ENCODE measurements at places on chromosomes 2 and 18. TPM values are rescaled to one million over a fixed set of nuclear protein-coding genes. Genes with fewer than 3 reads are reported as not detected.

- no peak for DNase-seq
- no peak overlapping the region for H3K27ac ChIP-seq
- 0 out of 2 replicates have a peak, but pooled peaks cover 2% of the 10 kb centered on the region for H3K4me1 ChIP-seq
- no peaks in the 10 kb centered on the region for H3K27me3 ChIP-seq
Measured at GRCh38 chr2:113847144-113847543, 42.7 kb upstream of the ACTR3 start.

DNA sequence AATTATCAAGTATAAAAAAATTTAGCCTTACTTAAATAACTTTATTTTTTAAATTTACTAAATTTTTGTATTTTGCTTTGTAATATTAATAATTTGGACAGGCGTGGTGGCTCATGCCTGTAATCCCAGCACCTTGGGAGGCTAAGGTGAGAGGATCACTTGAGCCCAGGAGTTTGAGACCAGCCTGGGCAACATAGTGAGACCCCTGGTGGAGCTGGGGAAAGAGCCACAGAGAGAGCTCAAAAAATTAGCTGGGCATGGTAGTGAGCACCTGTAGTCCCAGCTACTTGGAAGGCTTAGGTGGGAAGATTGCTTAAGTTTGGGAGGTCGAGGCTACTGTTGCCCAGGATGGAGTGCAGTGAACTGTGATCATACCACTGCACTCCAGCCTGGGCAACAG lies 143.5 kb downstream of the B3GNT2 start:
- no peak overlapping the region for H3K27ac ChIP-seq
- H3K4me1 ChIP-seq, result peaks cover 37% of the 10 kb centered on the region
- no peak for DNase-seq
- no peak overlapping the region for H3K4me3 ChIP-seq
- no peaks in the 10 kb centered on the region for H3K36me3 ChIP-seq
- H3K27me3 ChIP-seq, result no peaks in the 10 kb centered on the region

GRCh38 chr18:36031903-36032302 lies 35.5 kb downstream of the RPRD1A start:
- no peaks in the 10 kb centered on the region for H3K27me3 ChIP-seq
- peaks cover 34% of the 10 kb centered on the region for H3K36me3 ChIP-seq
- no peak overlapping the region for H3K27ac ChIP-seq
- DNase-seq, result no peak
- peaks cover 6% of the 10 kb centered on the region for H3K4me1 ChIP-seq
- H3K4me3 ChIP-seq, result no peak overlapping the region

Gene CHRNA1
- not detected for total RNA-seq

GRCh38 chr2:222968550-222969155 lies 83.3 kb upstream of the KCNE4 start:
- H3K36me3 ChIP-seq, result no peaks in the 10 kb centered on the region
- H3K4me3 ChIP-seq, result no peak overlapping the region
- DNase-seq, result no peak
- H3K27me3 ChIP-seq, result no peaks in the 10 kb centered on the region
- no peak overlapping the region for H3K27ac ChIP-seq
- H3K4me1 ChIP-seq, result no peaks in the 10 kb centered on the region

GRCh38 chr2:58923869-58924268 lies 682.7 kb upstream of the FANCL start:
- H3K4me3 ChIP-seq, result no peak overlapping the region
- no peaks in the 10 kb centered on the region for H3K36me3 ChIP-seq
- no peak overlapping the region for H3K27ac ChIP-seq
- DNase-seq, result no peak
- H3K27me3 ChIP-seq, result no peaks in the 10 kb centered on the region

DNA sequence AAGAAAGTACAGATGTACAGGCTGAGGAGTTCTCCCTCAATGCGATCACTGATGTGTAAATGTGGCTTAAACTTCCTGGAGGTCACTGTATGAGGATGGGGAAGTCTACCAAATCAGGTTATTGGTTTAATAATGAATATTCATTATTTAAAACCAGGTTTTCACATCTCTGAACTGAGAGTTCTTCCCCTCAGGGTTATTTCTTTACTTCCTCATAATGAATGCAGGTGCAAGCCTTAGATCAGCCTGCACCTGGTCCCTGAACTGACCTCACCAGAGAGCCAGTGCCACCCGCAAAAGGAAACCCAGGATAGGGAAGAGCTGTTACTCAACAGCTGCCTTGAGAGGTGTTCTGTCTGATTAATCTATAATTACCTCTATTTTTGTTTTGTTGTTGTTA lies 369.0 kb downstream of the EPHA4 start:
- H3K4me1 ChIP-seq, result peaks cover 51% of the 10 kb centered on the region

Gene GPR17
- not detected for total RNA-seq

- H3K27ac ChIP-seq, result no peak overlapping the region
- no peak for DNase-seq
- H3K4me1 ChIP-seq, result no peaks in the 10 kb centered on the region
- no peak overlapping the region for H3K4me3 ChIP-seq
Measured at GRCh38 chr2:235820571-235820970, 326.7 kb downstream of the AGAP1 start.

DNA sequence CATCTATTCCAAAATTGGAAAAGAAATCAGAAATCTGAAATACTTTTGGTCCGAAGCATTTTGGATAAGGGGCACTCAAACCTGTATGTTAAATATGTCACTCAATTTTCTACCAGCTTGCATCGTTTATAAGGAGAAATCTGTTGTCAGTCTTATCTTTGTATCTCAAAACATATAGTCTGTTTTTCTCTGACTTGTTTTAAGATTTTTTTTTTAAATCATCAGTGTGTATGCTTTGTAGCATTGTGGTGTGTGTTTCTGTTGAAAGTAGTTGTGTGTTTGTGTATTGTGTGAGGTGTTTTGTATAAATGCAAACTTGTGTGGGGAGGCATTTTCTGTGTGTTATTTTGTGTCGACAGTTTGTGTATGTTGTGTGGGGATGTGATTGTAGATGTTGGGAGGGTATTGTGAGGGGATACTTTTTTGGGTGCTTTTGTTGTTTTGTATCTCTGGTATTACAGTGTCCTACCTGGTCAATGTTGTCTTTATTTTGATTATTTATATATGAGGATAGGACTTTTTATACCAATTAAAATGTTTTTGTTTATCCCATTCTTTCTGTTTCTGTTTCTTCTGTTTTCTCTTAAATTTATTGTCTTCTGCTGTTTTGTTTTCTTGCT lies 30.9 kb downstream of the SMCHD1 start:
- no peaks in the 10 kb centered on the region for H3K4me1 ChIP-seq
- no peak overlapping the region for H3K4me3 ChIP-seq
- no peak for DNase-seq
- H3K27ac ChIP-seq, result no peak overlapping the region
- no peaks in the 10 kb centered on the region for H3K27me3 ChIP-seq

Gene IL1RL1
- 0.05 TPM for total RNA-seq

DNA sequence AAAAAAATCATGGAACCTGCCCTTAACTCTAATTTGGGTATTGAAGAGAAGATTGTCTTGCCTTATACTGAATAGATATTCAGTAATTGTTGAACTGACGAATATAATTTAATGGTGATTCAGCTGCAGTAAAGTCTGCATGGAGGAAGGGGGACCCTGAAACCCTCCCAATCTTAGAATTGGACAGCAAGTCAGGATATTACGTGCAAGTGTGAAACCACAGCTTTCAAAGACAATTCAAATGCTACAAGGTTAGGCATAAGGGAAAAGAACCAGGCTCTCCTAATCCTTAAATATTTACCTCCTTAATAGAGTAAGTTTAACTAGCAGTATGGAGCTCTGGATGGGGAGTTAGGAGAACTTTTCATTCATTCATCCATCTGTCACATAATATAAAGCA lies 226.9 kb upstream of the TNP1 start:
- H3K27me3 ChIP-seq, result no peaks in the 10 kb centered on the region
- H3K36me3 ChIP-seq, result no peaks in the 10 kb centered on the region
- no peak overlapping the region for H3K27ac ChIP-seq

- no peaks in the 10 kb centered on the region for H3K36me3 ChIP-seq
- H3K27me3 ChIP-seq, result no peaks in the 10 kb centered on the region
- H3K4me1 ChIP-seq, result no peaks in the 10 kb centered on the region
- no peak overlapping the region for H3K27ac ChIP-seq
- no peak for DNase-seq
Measured at GRCh38 chr2:8452296-8452695, 229.6 kb upstream of the ID2 start.

Measured in WTC11 (cell line).